ENCODE measurements at places on chromosomes 6 and 20.

DNA sequence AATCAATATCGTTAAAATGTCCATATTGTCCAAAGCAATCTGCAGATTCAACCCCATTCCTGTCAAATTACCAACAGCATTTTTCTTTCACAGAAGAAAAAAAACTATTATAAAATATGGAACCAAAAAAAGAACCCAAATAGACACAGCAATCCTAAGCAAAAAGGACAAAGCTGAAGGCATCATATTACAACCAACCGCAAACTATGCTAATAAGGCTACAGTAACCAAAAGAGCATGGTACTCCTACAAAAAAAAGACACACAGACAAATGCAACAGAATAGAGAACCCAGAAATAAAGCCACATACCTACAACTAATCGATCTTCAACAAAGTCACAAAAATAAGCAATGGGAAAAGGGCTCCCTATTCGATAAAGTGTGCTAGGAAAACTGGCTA lies 49.2 kb downstream of the RNGTT start:
- H3K4me3 ChIP-seq = no peak overlapping the region
- no peaks in the 10 kb centered on the region for H3K27me3 ChIP-seq
- H3K4me1 ChIP-seq = peaks cover 56% of the 10 kb centered on the region
- H3K36me3 ChIP-seq = peaks cover 1% of the 10 kb centered on the region

DNA sequence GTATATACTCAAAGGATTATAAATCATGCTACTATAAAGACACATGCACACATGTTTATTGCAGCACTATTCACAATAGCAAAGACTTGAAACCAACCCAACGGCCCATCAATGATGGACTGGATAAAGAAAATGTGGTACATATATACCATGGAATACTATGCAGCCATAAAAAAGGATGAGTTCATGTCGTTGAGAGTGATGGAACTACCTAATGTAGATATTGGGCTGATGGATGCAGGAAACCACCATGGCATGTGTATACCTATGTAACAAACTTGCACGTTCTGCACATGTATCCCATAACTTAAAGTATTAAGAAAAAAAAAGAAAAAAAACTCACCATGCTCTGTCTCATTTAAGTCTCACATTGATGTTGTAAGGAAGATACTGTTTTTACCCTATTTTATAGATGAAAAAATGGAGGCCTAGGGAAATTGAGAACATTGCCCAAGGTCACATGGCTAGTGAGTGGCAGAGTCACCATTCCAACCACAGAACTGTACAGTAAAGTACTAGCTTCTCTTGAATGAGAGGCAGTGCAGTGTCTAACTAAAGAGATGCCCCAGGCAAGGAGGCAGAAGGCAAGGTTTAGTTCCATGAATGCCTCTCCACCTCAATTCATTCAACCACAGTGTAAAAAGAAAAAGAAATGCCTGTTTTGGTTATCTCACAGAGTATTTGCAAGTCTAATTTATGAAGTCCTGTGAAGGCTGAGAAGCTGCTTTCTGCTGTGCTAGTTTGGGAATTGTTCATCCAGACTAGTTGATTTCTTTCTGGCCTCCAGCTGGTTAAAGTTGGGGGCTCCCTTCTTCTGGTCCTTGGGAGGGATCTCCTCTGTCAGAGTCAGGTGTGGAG lies 68.2 kb downstream of the FIG4 start:
- peak overlapping the region; percentile 73 for H3K27ac ChIP-seq
- peaks cover 15% of the 10 kb centered on the region for H3K4me1 ChIP-seq
- no peaks in the 10 kb centered on the region for H3K27me3 ChIP-seq
- DNase-seq = no peak
- peaks cover 8% of the 10 kb centered on the region for H3K36me3 ChIP-seq
- no peak overlapping the region for H3K4me3 ChIP-seq

DNA sequence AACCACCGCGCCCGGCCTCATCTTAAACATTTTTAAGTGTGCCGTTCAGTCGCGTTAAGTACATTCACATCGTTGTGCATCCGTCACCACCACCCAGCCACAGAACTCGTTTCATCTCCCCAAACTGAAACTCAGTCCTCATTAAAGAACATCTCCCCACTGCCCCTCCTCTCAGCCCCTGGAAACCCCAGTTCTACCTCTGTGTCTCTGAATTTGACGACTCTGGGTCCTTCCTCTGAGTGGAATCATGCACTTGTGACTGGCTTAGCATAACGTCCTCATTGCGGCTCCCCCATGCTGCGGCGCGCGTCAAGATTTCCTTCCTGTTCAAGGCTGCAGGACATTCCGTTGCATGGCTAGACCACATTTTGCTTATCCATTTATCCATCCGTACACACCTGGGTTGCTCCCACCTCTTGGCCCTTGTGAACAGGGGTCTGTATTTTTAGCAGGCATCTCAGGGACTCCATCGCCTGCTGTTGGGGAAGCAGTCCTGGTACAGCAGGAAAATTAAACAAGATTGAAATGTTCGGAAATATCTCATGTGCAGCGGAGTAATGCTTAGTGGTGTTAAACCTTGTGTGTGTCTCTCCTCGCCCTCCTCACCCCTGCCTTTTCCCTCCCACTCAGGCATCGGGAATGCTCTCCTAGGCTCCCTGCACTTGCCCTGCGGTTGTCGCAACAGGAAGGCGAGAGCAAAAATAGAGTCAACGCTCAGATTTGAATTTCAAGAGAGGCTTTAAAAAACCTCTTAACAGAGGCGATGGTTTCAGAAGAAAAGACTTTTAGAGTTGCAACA lies 127.9 kb downstream of the PXDC1 start:
- H3K4me3 ChIP-seq = no peak overlapping the region
- DNase-seq = no peak
- no peak overlapping the region for H3K27ac ChIP-seq
- no peaks in the 10 kb centered on the region for H3K36me3 ChIP-seq

DNA sequence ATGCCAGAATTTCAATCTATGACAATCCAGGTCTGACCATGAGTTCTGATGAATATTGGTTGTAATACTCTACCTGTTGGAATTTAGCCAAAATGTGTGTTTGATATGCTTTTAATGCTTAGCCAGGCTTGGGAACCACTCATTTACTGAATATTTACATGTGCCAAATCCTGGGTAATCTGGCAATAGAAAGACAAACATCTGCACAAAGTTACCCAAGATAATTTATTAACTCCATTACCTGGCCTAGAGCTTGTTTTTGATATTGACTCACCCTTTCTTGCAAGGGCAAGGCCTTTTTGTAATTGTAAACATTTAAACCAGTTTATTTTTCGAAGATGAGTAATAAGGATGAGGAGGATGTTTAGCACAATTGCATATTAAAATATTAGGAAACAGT lies 13.5 kb upstream of the CD2AP start:
- H3K4me3 ChIP-seq = no peak overlapping the region
- peaks cover 47% of the 10 kb centered on the region for H3K27me3 ChIP-seq
- no peaks in the 10 kb centered on the region for H3K36me3 ChIP-seq
- no peaks in the 10 kb centered on the region for H3K4me1 ChIP-seq

DNA sequence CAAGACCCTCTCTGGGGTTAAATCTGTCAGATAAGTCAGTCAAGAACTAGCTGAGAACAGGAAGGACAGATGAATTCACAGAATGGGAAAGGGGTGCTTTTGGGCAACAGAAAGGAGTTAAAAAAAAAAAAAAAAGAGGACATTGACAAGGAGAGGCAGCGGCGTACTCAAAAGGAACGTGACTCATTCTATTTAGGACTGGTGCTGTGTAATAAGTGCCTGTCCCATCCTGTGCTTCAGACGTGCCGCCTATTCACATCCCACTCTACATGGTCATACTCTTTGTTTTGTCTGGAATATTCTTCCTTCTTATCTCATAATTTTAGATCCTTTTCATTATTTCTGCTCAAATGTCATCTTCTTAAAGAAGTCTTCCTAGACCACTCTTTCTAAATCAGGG lies 101.1 kb upstream of the EMILIN3 start:
- H3K36me3 ChIP-seq = peaks cover 28% of the 10 kb centered on the region
- no peak for DNase-seq
- no peaks in the 10 kb centered on the region for H3K27me3 ChIP-seq
- no peaks in the 10 kb centered on the region for H3K4me1 ChIP-seq
- H3K27ac ChIP-seq = no peak overlapping the region

- DNase-seq = no peak
- H3K27me3 ChIP-seq = no peaks in the 10 kb centered on the region
- H3K4me3 ChIP-seq = peak overlapping the region; percentile 84
- H3K27ac ChIP-seq = peak overlapping the region; percentile 35
- peaks cover 8% of the 10 kb centered on the region for H3K36me3 ChIP-seq
Observed at GRCh38 chr20:59007665-59008511, 834 bp upstream of the CTSZ start.

DNA sequence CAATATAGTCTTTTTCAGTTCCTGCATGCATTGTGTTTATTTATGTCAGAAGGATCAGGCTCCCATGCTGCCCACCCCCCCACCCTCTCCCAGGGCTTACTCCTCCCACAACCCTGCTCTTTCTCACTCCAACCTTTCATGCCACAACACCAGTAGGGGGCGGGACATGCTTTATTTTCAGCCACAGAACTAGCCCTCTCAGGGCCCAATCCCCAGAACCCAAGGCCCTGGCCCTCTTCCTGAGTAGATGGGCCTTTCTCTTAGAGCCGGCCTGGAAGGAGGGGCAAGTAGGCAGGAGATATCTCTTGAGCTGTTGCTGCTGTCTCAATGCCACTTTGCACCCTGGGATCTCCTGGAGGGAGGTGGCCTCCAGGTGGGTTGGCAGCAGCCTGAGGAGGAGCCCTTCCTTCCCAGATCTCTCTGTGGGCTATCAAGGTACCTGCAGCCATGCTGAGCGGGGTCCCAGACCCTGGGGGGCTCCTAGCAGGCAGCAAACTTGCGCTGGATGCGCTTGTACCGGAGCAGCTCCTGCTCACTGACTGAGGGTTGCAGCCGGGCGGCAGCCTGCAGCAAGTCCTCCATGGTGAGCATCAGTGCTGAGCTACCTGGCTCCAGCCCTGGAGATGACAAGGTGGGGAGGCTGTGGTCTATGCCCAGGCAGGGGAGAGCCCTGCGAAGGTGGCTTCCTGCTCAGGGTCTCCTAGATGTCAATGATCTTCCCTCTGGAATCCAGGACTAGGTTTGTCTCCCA lies 3.5 kb downstream of the GNMT start:
- H3K27ac ChIP-seq = no peak overlapping the region
- H3K36me3 ChIP-seq = peaks cover 10% of the 10 kb centered on the region
- DNase-seq = no peak
- H3K27me3 ChIP-seq = no peaks in the 10 kb centered on the region
- no peak overlapping the region for H3K4me3 ChIP-seq

GRCh38 chr6:81802356-81802755 lies 49.9 kb upstream of the TENT5A start:
- H3K4me1 ChIP-seq = no peaks in the 10 kb centered on the region
- H3K4me3 ChIP-seq = no peak overlapping the region
- DNase-seq = no peak
- H3K36me3 ChIP-seq = no peaks in the 10 kb centered on the region
- no peak overlapping the region for H3K27ac ChIP-seq

DNA sequence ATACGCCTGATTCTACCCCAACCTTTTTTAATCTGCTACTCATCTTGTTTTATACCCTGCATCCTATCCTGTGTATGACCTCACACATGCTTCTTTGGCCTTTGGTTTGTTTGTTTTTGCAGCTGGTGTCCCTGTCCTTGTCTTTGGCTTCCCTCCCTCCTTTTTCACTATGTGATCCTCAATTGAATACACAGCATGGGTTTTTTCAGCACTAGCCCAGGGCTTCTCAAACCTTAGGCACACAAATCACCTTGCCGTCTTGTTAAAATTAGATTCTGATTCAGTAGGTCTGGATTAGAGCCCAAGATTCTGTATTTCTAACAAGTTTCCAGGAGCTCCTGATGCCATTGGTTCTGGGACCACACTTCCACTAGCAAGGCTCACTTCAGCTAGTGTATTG lies 321.5 kb upstream of the MAN1A1 start:
- no peak overlapping the region for H3K4me3 ChIP-seq
- no peaks in the 10 kb centered on the region for H3K4me1 ChIP-seq
- no peak overlapping the region for H3K27ac ChIP-seq
- no peak for DNase-seq

GRCh38 chr20:50682947-50683530 lies 8.3 kb downstream of the RIPOR3 start:
- DNase-seq = no peak
- H3K4me3 ChIP-seq = no peak overlapping the region
- no peak overlapping the region for H3K27ac ChIP-seq

GRCh38 chr6:83758533-83758932 lies 49.6 kb upstream of the SNAP91 start:
- H3K4me1 ChIP-seq = no peaks in the 10 kb centered on the region
- no peak overlapping the region for H3K4me3 ChIP-seq
- DNase-seq = no peak
- no peak overlapping the region for H3K27ac ChIP-seq

GRCh38 chr20:59985864-59986263 lies 27.6 kb downstream of the CDH26 start:
- no peak overlapping the region for H3K4me3 ChIP-seq
- no peaks in the 10 kb centered on the region for H3K4me1 ChIP-seq
- no peak overlapping the region for H3K27ac ChIP-seq

DNA sequence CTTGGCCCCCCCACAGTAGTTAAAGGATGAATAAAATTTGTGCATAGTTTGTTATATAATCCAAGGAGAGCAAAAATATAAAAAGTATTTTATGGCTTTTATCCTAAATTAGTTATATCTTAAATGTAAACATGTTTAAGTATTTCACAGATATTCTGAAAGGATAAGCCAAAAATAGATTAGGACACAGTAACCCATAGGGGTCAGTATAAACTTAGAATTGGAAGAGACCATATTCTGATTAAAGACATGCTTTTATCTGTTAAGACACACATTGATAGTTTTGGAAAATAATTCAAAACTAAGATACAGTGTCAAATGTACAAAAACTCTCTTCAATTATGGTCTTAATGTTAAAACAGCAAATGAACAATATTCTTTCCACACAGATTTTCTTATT lies 4.5 kb upstream of the SERINC1 start:
- H3K27me3 ChIP-seq = no peaks in the 10 kb centered on the region
- H3K27ac ChIP-seq = no peak overlapping the region
- peaks cover 10% of the 10 kb centered on the region for H3K36me3 ChIP-seq
- DNase-seq = no peak
- no peak overlapping the region for H3K4me3 ChIP-seq

GRCh38 chr20:52945862-52946522 lies 26.2 kb upstream of the TSHZ2 start:
- peaks cover 38% of the 10 kb centered on the region for H3K27me3 ChIP-seq
- H3K27ac ChIP-seq = no peak overlapping the region
- no peak overlapping the region for H3K4me3 ChIP-seq
